ENCODE measurements at places on chromosomes 5 and 9.

DNA sequence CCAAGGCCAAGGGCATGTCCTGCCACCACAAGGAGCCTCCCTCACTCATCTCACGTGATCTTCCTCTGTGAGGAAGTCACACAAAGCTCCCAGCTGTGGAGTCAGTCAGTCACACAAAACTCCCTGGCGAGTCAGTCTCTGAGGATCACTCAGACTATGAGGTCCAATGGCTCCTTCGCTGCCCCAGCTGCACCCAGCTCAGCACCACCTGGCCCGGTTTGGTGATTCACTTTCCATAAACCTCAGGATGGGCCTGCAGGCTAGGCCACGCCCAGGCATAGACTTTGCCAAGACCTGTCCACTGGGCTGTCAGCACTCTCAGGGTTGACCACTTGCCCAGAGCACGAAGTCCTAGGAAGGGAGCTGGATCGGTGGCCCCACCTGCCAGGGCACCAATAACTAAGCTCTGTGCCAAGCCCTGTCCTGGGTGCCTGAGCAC, 233.8 kb downstream of the HSPA4 start:
- DNase-seq, result no peak

GRCh38 chr9:133121198-133121914, at the start of gene RALGDS:
Gene RALGDS, minus strand, starts transcription at chr9:133121240. Its CDS starts 86 bp downstream, at chr9:133121154.
- peak; percentile 81 for DNase-seq

DNA sequence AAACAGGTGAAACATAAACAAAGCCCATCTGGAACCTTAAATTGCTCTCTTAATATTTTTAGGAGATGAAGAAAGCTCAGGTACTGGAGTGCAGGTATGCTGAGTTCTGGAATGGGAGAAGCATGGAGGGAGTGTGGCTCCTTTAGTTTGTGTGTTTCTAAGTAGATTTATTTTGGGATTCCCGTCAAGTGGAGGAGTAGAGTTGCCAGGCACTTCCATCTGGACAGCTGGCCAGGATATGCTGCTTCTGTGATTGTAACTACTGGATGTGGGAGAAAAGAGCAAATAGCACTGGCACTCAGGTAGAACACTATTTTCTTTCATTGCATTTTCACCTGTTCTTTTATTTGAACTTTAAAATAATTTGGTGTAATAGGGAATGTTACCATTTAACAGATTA, 182.3 kb upstream of the MAST4 start:
- DNase-seq, result no peak

DNA sequence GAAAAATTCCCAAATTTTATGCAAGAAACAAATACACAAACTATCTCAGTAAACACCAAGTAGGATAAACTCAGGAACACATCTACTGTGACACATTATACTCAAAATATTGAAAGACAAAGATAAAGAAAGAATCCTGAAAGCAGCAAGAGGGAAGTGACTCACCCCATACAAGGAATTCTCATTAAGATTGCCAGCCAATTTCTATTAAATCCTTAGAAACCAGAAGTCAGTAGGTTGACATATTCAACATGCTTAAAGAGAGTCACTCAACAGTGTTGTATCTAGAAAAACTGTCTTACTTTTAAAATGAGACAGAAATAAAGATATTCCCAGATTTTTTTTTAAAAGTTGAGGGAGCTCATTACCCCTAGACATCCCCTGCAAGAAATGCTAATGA, 15.5 kb downstream of the SPATA31E1 start:
- DNase-seq, result no peak

GRCh38 chr5:56352808-56353590, 119.9 kb upstream of the ANKRD55 start:
- no peak for DNase-seq

DNA sequence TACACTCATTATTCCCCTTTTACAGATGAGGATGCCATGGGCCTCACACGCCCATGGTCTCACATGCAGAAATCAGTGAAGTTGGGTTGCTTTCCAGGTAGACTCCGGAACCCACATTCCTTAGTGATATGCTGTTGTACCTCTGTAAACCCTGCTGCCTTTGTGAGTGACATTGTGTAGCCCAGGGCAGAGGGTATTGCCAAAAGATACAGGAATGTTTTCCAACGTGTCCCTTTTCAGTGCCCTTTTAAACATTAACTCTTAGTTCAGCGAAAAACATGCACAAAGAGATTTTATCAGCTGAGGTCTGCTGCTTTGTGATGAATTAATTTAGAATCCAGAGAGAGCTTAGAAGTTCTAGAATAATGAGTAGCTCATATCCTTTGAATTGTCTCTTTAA, 38.3 kb upstream of the TRMT10B start:
- no peak for DNase-seq
